ENCODE measurements at places on chromosomes 2 and 18.

GRCh38 chr18:74050807-74051206 is 96.8 kb downstream of the FBXO15 start:
- DNase-seq, result no peak

DNA sequence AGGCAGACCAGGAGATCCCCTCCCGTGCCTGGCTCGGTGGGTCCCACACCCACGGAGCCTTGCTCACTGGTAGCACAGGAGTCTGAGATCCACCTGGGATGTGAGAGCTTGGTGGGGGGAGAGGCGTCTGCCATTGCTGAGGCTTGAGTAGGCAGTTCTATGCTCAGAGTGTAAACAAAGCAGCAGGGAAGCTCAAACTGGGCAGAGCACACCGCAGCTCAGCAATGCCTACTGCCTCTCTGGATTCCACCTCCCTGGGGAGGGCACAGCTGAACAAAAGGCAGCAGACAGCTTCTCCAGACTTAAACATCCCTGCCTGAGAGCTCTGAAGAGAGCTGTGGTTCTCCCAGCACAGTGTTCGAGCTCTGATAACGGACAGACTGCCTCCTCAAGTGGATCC is 85.1 kb downstream of the UGP2 start:
- no peak for DNase-seq

DNA sequence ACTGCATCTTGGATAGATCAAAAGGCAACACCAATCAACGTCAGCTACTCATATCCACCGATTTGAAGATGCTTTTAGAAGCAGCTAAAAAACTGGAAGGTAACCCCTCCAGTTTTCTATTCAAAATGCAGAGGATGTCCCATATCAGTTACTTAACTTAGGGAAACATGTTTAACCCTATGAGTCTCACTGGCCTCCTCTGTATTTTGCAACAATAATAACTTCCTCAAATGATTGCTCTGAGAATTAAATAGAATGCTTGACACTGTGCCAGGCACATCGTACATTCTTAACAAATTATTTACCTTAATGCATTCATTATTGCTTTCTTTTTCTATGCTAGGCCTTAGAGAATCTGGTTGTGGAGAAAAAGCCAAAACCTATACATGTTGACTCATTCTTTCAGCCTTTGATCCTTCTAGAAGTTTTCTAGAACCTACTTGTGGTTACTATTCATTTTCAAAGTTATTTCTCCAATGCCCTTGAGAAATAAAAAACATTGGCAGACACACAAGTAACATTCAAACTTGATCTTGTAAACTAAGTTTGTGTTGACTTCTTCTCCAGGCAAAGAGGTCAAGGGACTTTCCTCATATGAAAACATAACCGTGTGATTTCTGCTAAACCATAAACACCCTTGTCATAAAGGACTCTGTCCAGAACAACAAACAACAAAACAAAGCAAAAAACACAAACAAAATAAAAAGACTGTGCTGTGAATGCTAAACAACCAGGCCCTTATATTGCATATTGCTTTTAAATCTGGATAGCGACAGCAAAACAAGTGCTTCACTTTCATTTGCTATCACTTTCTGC is 4.6 kb downstream of the DOCK10 start:
- DNase-seq, result no peak

DNA sequence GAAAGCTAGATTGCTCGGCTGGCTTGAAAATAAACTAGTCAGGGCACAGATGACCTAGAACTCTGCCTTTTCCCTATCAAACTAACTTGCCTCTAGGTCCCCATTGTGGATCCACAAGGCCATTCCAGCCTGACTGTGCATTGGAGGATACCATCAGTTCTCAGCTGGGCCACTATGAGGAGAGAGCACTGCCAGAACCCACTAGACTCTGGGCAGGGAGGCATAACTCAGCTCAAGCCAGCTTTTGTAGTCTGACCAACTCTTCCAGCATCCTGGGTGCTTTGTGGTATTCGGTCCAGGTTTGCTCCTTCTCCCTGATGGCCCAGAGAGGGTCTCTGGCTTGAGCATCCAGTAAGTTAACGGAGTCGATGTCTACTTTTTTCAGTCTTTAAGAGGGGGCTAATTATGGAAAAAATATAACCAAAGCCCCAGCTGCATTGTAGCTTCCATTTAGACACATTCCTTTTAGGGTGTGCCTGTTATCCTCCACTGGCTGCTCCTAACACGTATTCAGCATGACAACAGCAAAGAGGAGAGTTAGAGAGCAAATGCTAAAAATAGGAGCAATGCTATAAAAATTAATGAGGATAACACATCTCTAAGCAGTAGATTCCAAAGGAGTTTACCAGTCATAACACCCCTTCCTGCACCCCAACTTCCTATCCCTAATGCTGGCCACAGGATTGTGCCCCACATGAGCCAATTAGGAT is 15.2 kb downstream of the GKN2 start:
- no peak for DNase-seq

DNA sequence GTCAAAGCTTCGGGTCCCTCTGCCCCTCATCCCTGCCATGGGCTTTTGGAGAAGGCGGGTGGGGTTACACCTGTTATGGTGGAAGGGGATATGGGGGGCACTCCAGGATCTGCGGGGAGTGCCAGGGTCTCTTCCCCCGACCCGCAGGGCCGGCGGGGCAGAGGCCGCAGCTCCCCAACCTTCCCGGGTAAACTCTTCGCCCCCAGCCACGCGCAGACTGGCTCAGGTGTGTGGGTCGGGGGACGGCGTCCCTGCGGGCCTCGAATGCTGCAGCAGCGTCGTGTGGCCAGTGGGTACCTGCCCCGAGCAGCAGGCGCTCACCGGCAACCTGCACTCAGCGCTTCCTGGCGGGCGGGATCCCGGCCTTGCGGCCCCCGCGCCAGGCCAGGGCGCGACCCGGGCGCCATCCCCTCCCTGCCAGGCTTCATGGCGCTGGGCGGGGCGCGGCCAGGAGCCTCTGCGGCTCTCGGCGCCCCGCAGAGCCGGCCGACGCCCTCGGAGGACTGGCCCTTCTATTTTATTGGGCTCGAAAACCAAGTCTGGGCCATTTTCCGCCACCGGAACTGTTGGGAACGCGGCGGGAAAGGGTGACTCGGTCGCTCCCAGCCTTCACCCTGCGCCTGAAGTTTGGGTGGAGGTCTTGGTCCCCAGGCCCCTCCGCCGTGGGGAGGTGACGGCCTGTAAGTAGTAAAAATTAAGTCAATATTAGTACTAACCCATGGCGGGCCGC is 4.5 kb downstream of the GBX2 start:
- no peak for DNase-seq

- no peak for DNase-seq
Measured at GRCh38 chr18:54916507-54916906, 42.8 kb downstream of the CCDC68 start.

DNA sequence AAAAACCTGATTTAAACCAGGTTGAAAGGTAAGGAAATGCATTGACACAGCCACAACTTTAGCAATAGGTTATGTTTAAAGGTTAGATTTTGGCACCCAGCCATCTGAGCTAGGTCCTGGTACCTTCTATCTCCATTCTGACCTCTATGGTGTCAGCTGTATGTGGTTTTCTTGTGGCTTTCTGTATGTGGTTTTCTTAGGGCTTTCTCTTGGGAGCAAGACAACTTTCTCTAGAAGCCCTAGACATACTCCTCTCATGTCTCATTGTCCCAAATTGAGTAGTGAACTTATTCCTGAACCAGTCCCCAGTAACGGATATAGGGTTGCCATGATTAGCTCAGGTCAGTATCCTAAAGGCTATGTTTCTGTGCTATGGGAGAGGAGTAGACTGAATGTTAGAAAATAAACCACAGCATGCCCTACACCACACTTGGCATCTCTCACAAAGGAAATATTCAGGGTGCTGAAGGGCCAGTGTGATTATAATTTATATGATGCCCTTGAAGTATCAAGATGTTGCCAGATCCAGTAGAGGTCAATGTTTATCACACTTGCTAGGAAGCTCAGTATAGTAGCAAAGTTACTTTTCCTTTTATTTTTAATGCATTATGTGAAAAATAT is 176.1 kb downstream of the CAPN13 start:
- no peak for DNase-seq

DNA sequence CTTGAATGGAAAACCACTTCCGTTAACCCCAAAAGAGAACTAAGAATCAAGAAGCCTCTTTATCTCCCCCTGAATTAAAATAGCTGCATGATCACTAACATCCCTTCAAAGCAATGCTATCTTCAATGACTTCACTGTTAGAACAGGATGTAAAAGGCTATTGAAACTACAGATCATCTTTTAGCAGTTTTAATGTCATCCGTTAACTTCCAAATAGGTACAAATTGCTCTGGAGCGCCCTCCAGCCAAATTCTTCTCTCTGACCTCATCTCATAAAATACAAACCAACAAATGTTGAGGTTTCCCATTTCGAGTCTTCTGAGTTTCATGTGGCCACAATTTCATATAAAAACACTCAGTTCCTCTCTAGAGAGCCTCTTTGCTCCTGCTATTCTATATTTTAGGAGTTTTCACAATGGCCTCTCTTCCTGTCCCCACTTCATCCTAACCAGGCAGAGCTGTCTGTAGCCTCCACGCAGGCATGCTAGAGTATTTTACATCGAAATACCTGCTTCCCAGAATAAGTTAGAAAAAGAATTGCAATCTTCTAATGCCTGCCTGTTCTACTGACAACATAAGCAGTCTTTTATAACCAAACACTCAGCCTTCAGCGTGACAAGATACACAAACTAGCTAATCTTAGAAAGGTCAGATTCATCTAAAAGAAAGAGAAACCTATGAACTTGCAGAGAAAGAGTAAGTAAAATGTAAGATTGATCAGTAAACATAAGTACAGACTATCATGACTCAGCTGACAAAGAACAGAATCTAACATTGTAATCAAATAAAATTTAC is 37.9 kb downstream of the B4GALT6 start:
- no peak for DNase-seq

GRCh38 chr18:45008694-45009413 is 328.2 kb downstream of the SETBP1 start:
- no peak for DNase-seq

- DNase-seq, result no peak
Measured at GRCh38 chr2:231246171-231246842, 47.9 kb downstream of the ARMC9 start.

- no peak for DNase-seq
Measured at GRCh38 chr2:33528441-33528950, 52.0 kb downstream of the RASGRP3 start.

GRCh38 chr2:4272261-4272858 is 569.0 kb downstream of the DCDC2C start:
- DNase-seq, result no peak

DNA sequence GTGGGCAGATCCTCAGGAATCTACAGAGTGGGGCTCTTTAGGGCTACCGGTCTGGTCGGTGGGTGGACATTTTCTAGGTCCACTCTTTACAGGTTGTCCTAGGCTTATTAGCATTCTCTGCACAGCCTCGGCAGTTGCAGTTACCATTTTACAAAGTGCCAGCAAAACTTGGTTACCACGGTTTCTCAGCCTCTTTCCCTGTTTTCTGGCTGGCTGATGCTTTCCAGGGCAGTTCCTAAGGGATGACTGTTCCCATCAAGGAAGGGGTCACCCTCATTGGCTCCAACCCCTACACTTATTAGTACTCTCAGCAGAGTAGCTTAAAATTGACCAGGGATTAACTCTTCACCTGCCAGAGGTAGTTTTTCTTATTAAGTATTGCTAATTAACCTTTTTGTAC is 2.0 kb upstream of the AQP4 start:
- DNase-seq, result no peak

- no peak for DNase-seq
Measured at GRCh38 chr2:140348826-140349225, 1568.6 kb upstream of the NXPH2 start.

- no peak for DNase-seq
Measured at GRCh38 chr18:66156946-66157687, 406.3 kb downstream of the CDH7 start.

DNA sequence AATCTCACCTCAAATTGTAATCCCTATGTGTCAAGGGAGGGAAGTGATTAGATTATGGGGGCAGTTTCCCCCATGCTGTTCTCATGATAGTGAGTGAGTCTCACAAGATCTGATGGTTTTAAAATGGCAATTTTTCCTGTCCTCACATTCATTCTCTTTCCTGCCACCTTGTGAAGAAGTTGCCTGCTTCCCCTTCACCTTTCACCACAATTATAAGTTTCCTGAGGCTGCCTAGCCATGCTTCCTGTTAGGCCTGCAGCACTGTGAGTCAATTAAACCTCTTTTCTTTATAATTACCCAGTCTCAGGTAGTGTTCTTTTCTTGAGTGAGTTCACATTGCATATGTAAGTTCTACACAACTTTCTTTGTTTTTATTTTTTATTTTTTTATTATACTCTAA is 271.5 kb downstream of the EXOC6B start:
- no peak for DNase-seq

GRCh38 chr2:85920810-85921545 is 32.2 kb upstream of the ST3GAL5 start:
- DNase-seq, result no peak

DNA sequence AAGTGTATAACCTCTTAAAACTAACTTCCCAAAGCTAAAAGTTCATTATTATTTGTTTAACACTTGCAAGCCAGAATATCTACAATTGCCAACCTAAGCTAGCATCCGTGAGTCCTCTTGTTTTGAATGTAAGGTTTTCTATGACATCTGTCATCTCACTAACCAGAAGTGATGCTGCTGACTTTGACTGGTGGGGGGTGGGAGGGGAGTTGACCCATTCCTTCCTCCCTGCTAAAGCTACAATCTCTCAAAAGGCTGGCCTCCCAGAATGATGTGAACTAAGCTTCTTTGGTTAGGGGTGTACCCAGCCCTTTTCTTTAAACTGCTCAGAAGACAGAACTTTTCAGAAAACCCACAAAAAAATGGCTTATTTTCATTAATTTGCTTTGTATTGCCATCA is 280.6 kb downstream of the ZEB2 start:
- no peak for DNase-seq

DNA sequence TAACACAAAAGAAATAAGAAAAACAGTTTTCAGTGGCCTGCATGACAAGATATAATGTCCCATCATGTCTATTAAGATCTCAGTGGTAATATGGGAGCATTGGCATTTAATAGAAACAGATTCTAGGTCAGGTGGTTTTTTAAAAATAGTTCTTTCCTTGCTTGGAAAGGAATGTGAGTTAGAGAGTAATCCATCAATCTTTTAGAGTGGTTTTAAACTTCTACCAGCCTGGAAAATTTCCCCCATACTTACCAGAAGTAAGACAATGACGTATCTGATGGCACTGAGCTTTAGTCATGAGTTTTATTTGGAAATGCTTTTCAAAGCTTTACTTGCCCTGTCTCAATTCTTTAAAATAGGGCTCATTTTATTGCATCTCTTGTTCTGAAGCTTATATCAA is 441.7 kb upstream of the SMIM21 start:
- no peak for DNase-seq

GRCh38 chr2:178152033-178152432 is 39.8 kb downstream of the RBM45 start:
- DNase-seq, result no peak

GRCh38 chr2:181984060-181984459 is 1.6 kb upstream of the PPP1R1C start:
- no peak for DNase-seq
